Stimulated activated CD8-positive, alpha-beta memory T cell treated with anti-CD3 and anti-CD28 coated beads, Interleukin-15, amount 100 ng/mL, for 24 hours (primary cell): ENCODE measurements at places on chromosomes 5 and 9.

- DNase-seq: no peak
These were observed 53.8 kb upstream of the NRARP start for GRCh38 chr9:137355761-137356365.

GRCh38 chr9:132673355-132673754, 3.1 kb downstream of the GTF3C4 start:
- DNase-seq: no peak

GRCh38 chr5:117680426-117680825, 1105.8 kb upstream of the SEMA6A start:
- DNase-seq: no peak

GRCh38 chr5:15026011-15026893, 154.7 kb upstream of the ANKH start:
- no peak for DNase-seq

DNA sequence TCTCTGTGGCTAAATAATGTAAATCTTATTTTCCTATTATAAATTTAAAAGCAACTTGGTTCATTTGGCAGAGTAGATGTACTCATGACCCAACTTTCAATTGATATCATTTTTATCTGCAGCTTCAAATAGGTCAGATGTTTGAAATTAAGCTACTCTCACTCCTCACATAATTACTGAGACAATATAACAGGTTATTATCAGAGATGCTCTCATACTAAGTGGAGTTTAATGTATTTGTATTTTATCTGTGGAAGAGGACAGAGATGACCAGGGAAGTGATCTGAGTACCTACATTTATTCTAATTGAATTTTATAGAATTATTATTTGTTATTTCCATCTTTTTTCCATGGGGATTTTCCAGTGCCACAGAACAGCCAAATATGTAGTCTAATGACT, 177.4 kb upstream of the PRLR start:
- DNase-seq: no peak

GRCh38 chr9:24502206-24502937, 43.3 kb downstream of the IZUMO3 start:
- no peak for DNase-seq

GRCh38 chr9:96031366-96031824, 155.9 kb downstream of the ERCC6L2 start:
- DNase-seq: no peak

- no peak for DNase-seq
These were observed 141.5 kb downstream of the KDM4C start for GRCh38 chr9:6899274-6899673.

DNA sequence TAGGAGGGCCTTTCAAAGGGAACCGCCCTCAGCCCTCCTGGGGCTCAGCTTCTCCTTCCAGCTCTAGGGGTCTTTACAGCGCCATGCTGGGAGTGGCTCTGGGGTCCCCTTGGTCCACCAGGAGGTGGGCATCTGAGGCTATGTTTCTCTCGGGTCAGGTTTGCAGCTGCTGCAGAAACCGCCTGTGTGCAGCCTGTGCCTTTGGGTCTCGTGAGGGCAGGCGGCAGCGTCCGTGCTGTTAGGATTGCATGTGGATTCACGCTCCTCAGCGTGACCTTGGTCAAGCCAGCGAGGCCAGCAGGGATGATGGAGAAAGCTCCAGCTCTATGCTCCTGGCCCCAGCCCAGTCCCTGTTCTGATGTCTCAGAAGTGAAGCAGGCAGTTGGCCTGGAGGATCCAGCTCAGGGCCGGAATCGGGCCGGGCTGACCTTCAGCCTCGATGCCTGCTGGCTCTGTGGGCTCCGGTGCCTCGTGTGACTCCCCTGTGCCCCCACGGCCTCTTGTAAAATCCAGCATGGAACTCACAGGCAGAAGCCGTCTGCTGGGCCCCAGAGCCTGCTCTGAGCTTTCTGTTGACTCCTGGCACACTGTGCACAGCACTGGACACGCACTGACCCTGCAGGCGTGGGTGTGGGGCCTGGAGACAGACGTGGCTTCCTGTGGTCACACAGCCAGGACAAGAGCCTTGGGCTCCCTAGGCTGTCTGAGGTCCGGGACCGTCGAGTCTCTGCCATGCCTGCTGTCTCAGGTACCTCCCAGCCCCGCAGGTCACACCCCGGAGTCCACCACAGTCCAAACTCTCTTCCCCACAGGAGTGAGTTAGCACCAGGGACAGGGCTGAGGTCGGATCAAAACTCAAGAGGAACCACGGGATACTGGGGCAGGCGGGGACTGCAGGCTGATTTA, 54.3 kb downstream of the TRIP13 start:
- DNase-seq: no peak

DNA sequence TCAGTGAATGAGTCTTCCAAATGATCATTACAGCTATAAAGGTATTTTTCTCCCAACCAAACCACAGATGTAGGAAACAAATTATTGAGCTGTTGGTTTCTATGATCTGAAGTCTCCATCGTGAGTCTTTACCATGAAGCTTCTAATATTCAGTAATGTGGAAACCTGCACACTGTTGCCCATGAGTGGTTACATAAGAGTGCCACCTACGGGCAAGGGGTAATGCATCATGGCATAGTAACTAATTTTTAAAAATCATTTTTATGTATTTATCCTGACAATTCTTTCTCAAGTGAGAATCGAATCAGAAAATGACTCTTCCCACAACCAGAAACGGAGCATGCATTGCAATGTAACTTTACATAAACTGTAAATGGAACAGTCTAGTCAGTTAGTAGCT, 282.5 kb upstream of the SMARCA2 start:
- no peak for DNase-seq
